ENCODE measurements at places on chromosomes 4 and X.
A peak's percentile ranks its signal among the peaks of the same experiment; 100 is the strongest.

DNA sequence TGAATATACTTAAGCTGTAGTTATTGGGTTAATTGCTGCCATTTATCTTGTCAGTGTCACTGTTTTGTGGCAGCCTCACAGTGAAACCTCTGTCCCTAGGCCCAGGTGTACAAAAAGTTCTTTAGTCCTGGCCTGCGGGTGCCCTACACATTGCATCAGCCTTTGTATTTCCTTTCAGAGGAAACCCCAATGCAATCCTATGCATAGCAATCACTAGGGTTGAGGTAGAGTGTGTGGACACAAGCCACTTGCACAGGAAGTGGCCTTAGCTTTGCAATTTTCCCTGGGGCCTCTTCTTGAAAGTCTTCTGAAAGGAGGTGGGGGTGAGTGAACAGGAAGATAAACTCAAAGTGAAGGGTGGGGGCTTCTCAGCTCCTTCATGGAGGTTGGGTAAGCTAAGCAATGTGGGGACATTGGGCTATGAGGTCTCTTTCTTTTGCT, 27.8 kb downstream of the VSIG4 start:
- no peak for DNase-seq

DNA sequence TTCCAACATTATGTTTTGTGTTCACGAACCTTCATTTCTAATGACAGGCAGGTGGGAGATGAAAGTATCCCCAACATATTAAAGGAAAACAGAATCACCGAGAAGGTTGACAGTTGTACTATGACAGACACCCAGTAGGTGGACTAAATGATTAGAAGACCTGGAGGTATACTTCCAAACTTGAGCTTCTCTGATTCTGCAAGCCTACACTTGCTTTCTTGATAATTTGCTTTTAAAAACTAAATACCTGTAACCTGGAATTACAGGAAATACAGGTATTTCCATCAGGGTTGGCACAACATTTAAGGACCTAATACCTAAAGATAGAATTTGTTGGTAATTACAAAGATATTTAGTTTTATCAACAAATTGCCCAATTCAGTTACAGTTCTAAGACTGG, 43.4 kb downstream of the C4orf51 start:
- no peak for DNase-seq

- DNase-seq = no peak
These were observed 103.5 kb downstream of the SMIM20 start for GRCh38 chr4:26017531-26017930.

DNA sequence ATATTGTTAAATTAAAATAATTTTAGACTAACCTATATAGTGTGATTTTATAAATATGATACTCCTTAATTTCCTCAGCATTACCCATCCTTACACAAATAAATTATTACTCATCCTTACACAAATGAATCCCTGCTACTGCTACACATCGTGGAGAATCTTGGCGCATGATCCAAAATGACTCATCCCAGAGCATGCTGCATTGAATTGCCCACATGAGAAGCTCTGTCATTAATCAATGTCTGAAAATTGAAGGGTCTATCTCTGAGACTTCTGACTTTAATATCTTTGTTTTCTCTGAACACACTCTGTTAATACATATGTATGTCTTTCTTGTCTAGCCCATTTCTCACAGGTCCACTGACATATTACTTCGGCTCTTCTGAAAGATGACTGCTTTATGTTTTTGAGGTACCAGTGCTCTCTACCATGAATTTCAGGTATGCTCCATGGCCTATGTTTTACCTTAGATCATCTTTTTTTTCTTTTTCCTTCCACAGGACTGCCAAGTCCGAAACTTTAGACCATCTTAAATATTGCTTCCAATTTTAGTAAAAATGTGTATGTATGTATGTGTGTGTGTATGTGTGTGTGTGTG, 15.7 kb upstream of the DUSP21 start:
- peak; percentile 13 for DNase-seq

GRCh38 chr4:78581618-78582017, 30.0 kb downstream of the ANXA3 start:
- no peak for DNase-seq

DNA sequence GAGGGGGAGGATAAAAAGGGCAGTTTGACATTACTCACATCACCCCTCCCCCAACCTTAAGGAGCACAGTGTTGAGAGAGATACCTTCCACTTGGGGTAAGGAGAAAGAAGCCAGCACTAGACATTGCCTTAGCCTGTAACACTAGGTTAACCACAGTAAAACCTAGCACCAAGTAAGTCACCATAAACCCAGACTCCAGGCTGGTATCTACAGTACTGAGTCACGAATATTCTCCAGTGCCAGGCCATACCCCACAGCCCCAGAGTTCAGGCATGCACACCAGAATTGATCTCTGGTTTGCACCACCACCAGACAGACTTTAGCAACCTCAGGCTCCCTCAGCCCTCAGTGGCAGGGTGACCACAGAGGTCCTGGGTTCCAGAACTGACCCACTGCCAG, 570.4 kb downstream of the PRR32 start:
- DNase-seq = no peak

GRCh38 chrX:74931214-74931613, 6.0 kb upstream of the NEXMIF start:
- DNase-seq = no peak

DNA sequence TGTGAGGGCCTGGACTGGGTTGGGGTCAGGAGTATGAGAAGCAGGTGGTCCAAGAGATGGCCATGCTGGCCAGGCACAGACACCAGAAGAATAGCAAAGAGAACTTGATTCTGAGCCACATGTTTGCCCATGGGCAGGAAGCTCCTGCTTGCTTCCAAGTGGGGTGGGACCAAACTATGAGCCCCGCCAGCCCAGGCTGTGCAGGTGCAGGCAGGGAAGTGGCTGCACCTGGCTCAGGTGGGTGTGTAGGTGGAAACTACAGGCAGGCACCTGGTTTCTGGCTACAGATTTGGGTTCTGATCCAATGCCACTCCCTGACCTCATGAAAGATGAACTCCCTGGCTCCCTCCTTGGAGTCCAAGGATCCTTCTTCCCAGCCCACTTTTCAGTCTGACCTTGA, 207.9 kb upstream of the KLF3 start:
- no peak for DNase-seq

GRCh38 chr4:148077581-148077980, 345.7 kb downstream of the ARHGAP10 start:
- DNase-seq = no peak

DNA sequence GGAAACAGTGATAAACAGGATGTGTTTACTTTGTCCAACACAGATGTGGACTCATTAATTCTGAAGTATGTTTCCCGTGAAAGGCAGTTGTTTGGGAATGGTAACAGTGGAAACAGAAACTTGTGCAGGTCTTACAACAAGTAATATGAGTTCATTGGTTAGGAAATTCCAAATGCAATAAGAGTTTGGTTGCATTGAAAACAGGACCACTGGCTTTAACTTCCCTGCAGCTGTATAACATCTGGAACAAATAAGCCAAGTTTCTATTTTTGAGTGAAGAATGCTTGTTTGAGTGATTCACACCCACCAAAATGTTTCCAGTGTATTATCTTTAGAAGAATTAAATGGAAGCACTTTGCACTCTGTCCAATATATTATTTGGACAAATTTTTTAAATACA, 82.4 kb upstream of the BMP3 start:
- DNase-seq = no peak

GRCh38 chr4:101282076-101282844, 65.1 kb downstream of the PPP3CA start:
- DNase-seq = no peak

- no peak for DNase-seq
These were observed 28.4 kb downstream of the BOD1L1 start for GRCh38 chr4:13599159-13599558.

GRCh38 chr4:119587796-119588195, 40.8 kb downstream of the PDE5A start:
- DNase-seq = no peak

- DNase-seq = no peak
These were observed 54.5 kb upstream of the BCOR start for GRCh38 chrX:40152173-40152711.

DNA sequence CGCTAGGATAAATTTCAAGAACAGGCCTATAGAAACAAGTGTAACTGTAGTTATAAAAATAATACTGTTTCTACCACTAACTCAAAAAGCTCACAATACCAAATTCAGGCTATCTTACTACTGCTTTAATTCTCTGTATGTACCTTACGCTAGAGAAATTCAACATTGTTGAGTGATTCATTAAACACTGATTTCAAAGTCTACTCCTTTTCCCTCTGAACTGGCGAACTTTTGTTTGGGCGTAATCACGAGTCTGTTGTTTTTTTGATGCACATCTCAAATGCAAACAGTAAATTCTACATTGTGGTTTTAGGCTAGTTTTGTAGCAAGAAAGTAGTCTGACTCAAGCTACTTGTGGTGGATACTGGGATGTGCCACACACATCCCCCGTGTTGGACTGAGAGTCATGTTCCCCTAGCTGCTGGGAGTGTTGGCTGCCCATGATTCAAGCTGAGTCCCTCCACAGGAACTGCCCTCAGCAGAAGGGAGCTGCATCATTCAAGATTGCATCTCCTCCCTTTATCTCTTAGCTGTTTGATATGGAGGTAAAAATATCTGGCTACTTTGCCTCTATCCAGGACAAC, 406.1 kb downstream of the RAPGEF2 start:
- DNase-seq = no peak

- no peak for DNase-seq
These were observed 977.1 kb downstream of the FAT4 start for GRCh38 chr4:126291886-126292285.

DNA sequence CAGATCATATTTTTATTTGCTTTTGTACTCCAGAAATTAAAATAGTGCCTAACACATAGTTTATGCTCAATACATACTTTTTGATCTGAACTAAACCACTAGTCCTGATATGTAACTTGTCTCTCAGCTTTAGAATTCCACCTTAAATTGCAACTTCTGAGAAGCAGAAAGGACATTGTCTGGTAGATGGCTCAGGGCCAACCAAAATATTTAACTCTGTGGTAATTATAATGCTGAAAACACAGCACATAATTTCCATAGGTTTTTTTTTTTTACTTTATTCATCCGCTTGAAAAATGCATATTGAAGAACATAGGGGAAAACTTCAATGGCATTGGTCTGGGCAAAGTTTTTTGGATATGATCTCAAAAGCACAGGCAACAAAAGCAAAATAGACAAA, 59.3 kb downstream of the AREG start:
- no peak for DNase-seq

- DNase-seq = peak; percentile 59
These were observed at the start of gene PAK3 for GRCh38 chrX:111095974-111096895. Gene PAK3, plus strand, starts transcription at chrX:111096191. Its CDS starts 26,913 bp downstream, at chrX:111123104.

GRCh38 chr4:184100297-184100885, 117.3 kb downstream of the ENPP6 start:
- DNase-seq = no peak

- DNase-seq = no peak
These were observed 102.8 kb upstream of the PCDH18 start for GRCh38 chr4:137635108-137635507.

DNA sequence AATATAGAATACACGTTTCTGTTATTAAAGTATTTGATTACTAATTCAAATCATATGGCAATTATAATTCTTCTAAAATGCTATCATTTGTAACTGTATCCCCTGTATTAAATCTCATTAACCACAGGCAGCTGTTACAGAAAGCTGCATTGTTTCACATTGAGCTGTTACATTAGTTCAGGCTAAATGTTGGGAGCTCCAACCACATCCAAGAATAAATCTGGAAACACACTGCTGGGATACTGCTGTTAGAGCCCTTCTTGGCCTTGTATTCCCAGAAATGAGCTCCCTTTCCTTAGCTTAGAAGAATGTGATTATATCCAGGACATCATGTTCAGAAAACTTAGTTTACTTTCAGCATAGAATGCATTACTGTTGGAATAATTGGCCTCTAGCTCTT, 48.2 kb downstream of the GUCY1B1 start:
- no peak for DNase-seq

GRCh38 chrX:114842181-114842580, 175.2 kb downstream of the IL13RA2 start:
- DNase-seq = no peak

- no peak for DNase-seq
These were observed 5.8 kb downstream of the NKX3-2 start for GRCh38 chr4:13538427-13538973.

GRCh38 chr4:5865896-5866599, 26.8 kb downstream of the CRMP1 start:
- DNase-seq = no peak

- no peak for DNase-seq
These were observed 6.4 kb upstream of the BRWD3 start for GRCh38 chrX:80816051-80816450.

- no peak for DNase-seq
These were observed 33.9 kb downstream of the STX18 start for GRCh38 chr4:4507923-4508322.

- DNase-seq = no peak
These were observed 960.3 kb downstream of the C4orf33 start for GRCh38 chr4:130056286-130056685.

DNA sequence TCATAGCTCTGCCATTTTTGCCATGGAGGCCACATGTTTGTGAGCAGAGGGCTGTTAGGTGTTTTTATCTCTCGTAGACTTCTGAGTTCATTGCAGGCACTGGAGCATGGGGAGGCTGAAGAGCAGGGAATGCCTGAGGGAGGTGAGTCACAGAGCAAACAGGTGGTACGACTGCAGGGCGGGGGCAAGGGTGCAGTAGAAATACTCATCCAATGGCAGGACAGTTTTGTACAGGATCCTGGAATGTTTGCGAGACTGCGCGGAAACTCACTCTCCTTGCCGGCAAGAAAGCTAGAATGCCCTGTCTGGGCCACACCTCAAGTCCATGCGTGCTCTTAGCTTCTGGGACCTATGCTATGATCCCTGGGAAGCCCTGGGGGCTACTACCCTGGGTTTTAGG, 20.0 kb upstream of the VCX2 start:
- DNase-seq = no peak

Data from SHP77 treated with DMSO at 0.1 percent for 48 hours (cell line).